ENCODE measurements at places on chromosomes 4 and X.

DNA sequence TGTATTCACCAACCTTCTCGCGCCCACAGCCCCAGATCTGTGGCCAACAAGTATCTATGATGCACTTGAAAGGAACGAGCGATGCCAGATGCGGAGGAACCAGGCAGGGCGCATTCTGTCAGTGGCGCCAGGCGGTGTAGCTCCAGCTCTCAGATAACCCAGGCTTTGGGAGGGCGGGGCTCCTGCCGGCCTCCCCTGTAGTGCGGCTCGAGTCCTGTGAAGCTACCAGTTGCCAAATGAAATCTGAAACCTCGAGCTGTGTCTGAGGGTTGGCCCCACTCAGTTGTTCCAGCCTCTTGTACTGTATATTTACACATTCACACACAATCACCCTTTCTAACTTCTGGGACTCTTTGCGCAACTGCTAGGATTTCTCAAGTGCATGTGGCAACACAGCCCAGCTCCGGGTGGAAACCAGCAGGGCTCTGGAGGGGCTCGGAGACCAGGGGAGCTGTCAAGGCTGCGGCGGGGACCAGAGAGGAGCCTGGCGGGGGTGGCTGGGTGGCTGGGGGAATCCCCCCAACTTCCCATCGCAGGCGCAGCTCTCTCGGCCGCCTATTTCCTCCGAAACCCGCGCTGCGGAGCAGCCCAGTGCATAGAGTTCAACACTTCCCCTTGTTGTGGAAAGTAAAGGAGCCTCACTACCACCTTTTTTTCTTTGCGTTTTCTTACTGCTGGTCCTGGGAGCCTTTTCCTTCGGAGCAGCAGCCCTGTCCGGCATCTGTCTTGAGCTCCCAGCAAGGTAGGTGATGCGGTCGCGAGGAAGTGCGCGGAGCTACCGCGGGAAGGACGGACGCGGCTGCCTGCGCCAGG, at the start of gene ARHGAP24:
TSS of gene ARHGAP24 (plus strand) at position 333 of the 813 bp plus-strand sequence.
- no peaks in the 10 kb centered on the region for H3K36me3 ChIP-seq
- no peak for DNase-seq
- H3K4me3 ChIP-seq: peak within 1 kb of the TSS; percentile 62
- no peak within 1 kb of the TSS for H3K27ac ChIP-seq
- H3K4me1 ChIP-seq: no peaks in the 10 kb centered on the region

- H3K36me3 ChIP-seq: peaks cover 2% of the 10 kb centered on the region
- DNase-seq: no peak
- H3K27ac ChIP-seq: no peak overlapping the region
- peaks cover 23% of the 10 kb centered on the region for H3K4me1 ChIP-seq
- no peaks in the 10 kb centered on the region for H3K27me3 ChIP-seq
Measured at GRCh38 chrX:15815779-15816437, 25.6 kb downstream of the ZRSR2 start.

DNA sequence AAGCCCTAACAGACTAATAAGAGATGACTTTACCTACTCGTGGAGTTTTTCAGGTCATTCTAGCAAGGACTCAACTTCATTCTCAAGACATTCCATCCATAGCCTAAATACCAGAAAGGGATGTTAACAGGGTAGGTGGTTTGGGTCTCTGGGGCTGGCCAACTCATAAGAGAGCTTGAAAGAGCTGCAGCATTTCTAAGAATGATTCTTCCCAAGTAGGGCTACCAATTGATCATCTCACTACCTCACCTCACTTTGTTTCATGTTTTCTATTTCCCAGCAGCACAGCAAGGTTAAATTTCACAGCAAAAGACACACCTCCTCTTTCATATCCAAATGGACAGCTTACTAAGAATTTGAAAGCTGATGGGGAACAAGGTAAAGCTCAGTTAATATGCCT, 614.8 kb upstream of the DIPK2B start:
- no peak overlapping the region for H3K4me3 ChIP-seq
- DNase-seq: no peak
- no peak overlapping the region for H3K27ac ChIP-seq

GRCh38 chr4:172997856-172998255, 170.8 kb upstream of the GALNT7 start:
- H3K27me3 ChIP-seq: peaks cover 63% of the 10 kb centered on the region
- peaks cover 2% of the 10 kb centered on the region for H3K36me3 ChIP-seq
- H3K4me1 ChIP-seq: no peaks in the 10 kb centered on the region
- H3K4me3 ChIP-seq: no peak overlapping the region
- no peak overlapping the region for H3K27ac ChIP-seq

- no peak for DNase-seq
- H3K4me3 ChIP-seq: no peak overlapping the region
- no peaks in the 10 kb centered on the region for H3K36me3 ChIP-seq
- no peaks in the 10 kb centered on the region for H3K27me3 ChIP-seq
Measured at GRCh38 chrX:41808047-41808446, 84.1 kb downstream of the GPR82 start.

- no peaks in the 10 kb centered on the region for H3K36me3 ChIP-seq
- no peak overlapping the region for H3K27ac ChIP-seq
- no peak overlapping the region for H3K4me3 ChIP-seq
- H3K4me1 ChIP-seq: no peaks in the 10 kb centered on the region
- H3K27me3 ChIP-seq: no peaks in the 10 kb centered on the region
- no peak for DNase-seq
Measured at GRCh38 chr4:65083076-65083475, 587.2 kb downstream of the EPHA5 start.

DNA sequence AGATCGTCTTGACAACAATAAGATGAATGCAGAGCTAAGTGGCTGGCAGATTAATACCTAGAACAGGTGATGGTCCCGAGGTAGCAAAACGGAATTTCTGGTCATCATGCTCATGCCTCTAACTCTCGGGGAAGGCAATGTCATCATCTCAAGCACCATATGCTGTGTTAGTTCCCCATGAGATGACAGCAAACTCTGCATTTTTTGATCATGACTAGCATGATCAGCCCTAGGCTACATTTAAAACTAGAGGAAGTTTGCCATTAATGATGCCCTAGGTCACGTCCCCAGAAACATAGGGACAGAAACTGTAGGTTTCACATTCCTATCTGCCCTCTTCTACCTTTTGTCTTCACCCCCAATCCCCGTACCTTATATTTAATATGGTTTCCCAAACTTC, 11.6 kb downstream of the LPAR4 start:
- no peak for DNase-seq
- H3K4me3 ChIP-seq: no peak overlapping the region
- H3K36me3 ChIP-seq: no peaks in the 10 kb centered on the region
- no peak overlapping the region for H3K27ac ChIP-seq
- H3K4me1 ChIP-seq: no peaks in the 10 kb centered on the region

DNA sequence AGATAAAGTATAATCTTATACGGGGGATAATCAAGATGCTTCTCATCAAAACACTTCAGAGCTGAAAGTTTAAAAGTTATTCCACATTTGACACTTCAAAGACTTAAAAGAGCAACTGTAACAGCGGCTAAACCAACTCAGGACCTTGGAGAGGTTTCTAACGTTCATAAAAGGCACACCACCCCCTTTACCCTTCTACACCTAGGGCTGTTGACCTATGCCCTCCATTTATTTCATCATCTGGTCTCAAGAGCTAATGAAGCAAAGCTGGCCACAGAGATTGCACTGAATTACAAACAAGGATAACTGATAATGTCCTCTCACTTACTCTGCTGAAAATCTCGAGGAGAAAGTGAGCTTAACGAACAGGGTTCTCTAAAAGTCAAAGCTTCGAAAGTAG, 1.1 kb upstream of the RPS6KA6 start:
- DNase-seq: no peak
- H3K4me3 ChIP-seq: no peak overlapping the region
- no peaks in the 10 kb centered on the region for H3K4me1 ChIP-seq
- H3K27me3 ChIP-seq: peaks cover 4% of the 10 kb centered on the region
- no peak overlapping the region for H3K27ac ChIP-seq

DNA sequence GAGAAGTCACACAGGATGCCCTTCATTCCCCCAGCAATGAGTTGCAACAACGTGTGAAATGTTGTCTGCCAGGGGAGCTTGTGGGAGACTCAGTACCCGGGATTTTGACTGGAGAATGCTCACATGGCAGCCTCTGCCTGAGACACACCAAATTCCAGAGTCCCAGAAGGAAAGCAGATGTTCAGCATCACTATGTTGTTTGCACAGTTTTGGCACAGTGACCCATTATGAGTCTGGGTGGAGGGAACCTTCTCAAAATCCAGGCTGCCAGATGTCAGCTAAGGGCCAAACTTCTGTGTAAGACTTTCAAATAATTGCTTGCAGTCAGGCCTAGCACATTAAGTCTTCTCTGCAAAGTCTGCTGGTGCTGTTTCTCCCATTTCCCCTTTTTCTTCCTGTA, 1029.7 kb upstream of the TENM3 start:
- H3K27ac ChIP-seq: no peak overlapping the region
- no peak for DNase-seq
- no peaks in the 10 kb centered on the region for H3K27me3 ChIP-seq
- no peak overlapping the region for H3K4me3 ChIP-seq

GRCh38 chrX:150487369-150488094, 80.9 kb upstream of the MTM1 start:
- H3K4me1 ChIP-seq: peaks cover 8% of the 10 kb centered on the region
- H3K4me3 ChIP-seq: no peak overlapping the region
- H3K36me3 ChIP-seq: no peaks in the 10 kb centered on the region
- H3K27ac ChIP-seq: no peak overlapping the region

DNA sequence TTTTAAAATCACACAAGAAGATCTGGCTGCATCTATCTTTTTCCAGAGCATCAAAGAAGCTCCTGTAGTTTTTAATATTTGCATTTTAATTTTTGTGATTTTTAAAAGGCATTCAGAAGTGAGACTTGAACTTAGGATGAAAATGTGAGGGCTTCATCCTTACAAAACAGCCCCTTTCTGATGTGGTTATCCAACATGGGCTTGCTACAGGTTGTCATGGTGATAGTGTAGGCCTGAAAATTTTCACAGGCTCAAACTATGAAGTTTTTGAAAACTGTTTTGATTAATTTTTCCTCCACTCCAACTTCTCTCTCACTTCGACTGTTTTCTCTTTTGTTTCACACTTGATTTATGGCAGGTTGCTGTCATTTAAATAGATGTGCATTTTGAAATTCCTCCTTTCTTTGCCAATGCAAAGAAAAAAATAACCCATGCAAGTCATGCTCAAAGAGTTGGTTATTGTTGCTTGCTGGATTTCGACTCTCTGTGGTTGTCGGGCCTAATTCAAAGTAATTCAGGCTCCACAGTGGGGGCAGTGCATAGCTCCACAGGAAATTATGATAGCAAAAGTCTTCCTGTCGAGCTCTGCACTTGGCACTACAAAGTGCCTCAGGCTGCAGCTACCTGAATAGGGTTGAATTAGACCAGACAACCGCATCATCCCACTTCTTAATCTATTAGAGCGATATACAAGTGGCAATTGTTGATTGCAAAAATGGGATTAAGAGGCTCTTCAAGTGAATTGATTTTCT, 201.0 kb upstream of the GPR101 start:
- no peaks in the 10 kb centered on the region for H3K4me1 ChIP-seq
- no peak overlapping the region for H3K4me3 ChIP-seq
- no peaks in the 10 kb centered on the region for H3K36me3 ChIP-seq
- peaks cover 4% of the 10 kb centered on the region for H3K27me3 ChIP-seq
- no peak overlapping the region for H3K27ac ChIP-seq
- DNase-seq: no peak

DNA sequence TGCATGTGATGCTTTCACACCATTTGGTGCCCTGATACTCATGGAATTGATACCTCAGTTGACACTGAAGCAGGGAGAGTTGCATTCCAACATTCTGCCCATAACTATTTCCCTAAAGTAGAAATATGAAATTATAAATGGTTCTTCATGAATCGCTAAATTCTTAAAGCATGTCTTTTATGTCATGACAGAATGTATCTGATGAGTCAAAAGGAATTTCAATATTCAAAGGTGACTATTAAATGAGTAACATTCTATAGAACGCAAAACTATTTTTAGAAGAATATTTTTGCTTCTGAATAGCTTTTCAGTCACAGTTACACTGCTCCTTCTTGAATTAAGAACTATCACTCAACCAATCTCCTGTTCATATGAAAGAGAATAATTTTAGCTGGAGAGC, 152.8 kb downstream of the ADGRA3 start:
- DNase-seq: no peak
- no peaks in the 10 kb centered on the region for H3K36me3 ChIP-seq
- no peaks in the 10 kb centered on the region for H3K27me3 ChIP-seq
- H3K4me1 ChIP-seq: no peaks in the 10 kb centered on the region

DNA sequence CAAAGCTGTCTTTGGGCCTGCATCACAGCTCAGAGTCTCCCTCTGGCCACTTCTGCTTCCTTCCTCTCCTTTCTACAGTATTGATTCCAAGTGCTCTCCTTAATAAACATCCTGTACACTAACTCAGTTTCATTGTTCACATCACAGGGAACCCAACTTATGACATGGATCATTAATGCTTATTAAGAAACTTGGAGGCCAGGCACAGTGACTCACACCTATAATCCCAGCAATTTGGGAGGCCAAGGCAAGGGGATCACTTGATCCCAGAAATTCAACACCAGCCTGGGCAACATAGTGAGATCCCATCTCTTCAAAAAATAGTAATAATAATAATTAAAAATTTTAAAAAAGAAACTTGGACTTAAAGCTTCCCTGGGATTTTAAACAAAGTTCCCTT, 89.2 kb upstream of the EFHC2 start:
- H3K27ac ChIP-seq: no peak overlapping the region
- peaks cover 3% of the 10 kb centered on the region for H3K4me1 ChIP-seq
- no peaks in the 10 kb centered on the region for H3K27me3 ChIP-seq
- H3K4me3 ChIP-seq: no peak overlapping the region
- no peaks in the 10 kb centered on the region for H3K36me3 ChIP-seq
- no peak for DNase-seq

DNA sequence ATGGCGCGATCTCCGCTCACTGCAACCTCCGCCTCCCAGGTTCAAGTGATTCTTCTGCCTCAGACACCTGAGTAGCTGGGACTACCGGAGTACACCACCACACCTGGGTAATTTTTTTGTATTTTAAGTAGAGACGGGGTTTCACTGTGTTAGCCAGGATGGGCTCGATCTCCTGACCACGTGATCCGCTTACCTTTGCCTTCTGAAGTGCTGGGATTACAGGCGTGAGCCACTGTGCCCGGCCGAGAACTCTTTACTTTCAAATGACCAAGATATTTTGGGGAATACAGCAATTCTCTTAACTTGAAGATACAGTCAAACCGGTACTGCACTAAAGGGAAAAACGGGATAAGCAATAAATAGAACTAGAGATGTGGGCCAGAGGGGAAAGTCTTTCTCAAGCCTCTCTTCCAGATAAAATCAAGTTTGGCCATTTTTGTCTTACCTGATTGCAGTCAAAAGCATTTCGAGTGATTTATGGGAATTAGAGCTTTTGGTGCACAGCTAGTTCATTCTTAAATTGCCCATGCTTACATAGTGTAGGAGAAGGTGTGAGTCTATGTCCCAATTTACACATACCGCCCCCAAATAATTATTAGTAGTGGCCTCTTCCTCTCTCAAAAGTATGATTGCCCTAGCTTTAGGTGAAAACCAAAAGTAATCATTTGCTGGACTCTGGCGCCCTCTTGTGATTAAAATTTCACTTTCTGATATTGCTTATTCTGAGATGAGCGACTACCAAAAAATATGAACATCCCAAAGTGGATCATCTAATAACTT, 53.2 kb upstream of the ABCG2 start:
- H3K36me3 ChIP-seq: no peaks in the 10 kb centered on the region
- no peak overlapping the region for H3K4me3 ChIP-seq
- no peak for DNase-seq
- H3K27ac ChIP-seq: no peak overlapping the region
- peaks cover 9% of the 10 kb centered on the region for H3K4me1 ChIP-seq

Data from T-helper 17 cell (primary cell).